ENCODE measurements at places on chromosomes 1 and 21.

- DNase-seq: no peak
Measured at GRCh38 chr1:74548961-74549750, 36.7 kb upstream of the LRRC53 start.

DNA sequence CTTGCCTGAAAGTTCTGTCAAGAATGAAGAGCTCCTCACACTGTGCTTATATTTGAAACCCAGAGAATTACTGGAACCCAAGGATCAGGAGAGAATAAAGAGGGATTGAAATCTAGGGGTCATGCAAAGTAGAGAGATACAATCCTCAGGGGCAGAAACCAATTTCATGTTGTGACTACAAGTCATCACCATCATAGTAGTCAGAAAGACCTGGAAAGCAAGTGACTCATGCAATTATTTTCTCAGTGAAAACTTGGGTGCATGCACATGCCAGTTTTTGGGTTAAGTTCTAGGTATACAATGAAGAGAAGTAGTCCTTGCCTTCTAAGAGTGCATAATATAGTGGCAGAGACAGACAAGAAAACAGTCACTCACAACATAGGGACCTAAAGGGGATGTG lies 210.0 kb downstream of the ZC3H11B start:
- no peak for DNase-seq

- peak; percentile 20 for DNase-seq
Measured at GRCh38 chr1:87953732-87954344, 625.2 kb downstream of the LMO4 start.

DNA sequence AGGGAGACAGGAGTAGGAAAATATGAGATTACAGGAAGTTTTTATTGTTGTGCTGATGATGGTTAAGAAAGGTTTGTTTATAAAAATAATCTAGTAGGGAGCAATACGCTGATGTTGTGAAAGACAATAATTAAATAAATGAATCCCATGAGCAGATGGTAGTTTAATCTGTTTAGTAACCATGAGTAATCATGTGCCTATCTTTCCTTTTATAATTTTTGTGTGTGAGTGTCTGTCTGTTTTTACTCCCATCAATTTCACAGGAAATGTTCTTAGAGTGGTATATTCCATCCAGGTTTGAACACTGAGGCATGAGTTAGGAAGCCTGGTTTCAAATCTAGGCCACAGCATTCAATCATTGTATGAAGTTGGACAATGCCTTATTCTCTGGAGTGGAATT lies 180.5 kb downstream of the OLFM3 start:
- DNase-seq: no peak

GRCh38 chr1:247681288-247681897 lies 1.9 kb upstream of the OR13G1 start:
- no peak for DNase-seq

DNA sequence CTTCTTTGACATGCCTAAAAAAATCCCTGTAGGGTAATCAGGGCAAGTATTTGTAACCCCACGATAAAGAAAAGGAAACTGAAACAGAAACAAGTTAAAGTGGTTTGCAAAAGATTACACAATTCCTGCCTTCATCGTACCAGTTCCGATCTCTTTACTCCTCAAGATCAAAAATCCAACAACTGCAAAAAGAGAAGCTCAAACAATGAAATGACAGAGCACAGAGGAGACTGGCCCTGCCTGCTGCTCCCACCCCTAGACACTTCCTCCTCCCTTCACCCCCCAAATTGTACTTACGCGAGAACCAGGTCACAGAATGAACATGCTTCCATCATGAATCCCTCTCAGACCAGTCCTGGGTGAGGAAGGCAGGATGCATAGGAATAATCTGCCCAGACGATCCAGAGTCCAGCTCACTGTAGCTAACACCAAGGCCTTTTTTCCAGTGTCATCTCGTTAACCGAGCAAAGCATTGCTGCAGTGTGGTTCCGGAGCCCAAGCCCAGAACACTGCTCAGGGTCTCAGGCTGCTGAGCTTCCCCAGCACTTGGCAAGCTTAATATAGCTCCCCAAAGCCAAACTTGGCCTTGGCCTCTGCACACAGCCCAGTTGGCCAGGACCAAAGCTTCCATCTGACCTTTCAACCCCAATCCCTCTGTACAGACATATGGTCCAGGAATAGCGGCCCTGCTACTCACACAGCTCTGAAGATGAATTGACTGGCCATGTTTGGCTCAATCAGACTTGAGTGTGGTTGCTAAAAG lies 20.3 kb downstream of the RXRG start:
- no peak for DNase-seq
